ENCODE measurements at places on chromosomes 1 and 21.

- no peak for DNase-seq
Observed at GRCh38 chr1:77349275-77349674, 67.5 kb downstream of the AK5 start.

DNA sequence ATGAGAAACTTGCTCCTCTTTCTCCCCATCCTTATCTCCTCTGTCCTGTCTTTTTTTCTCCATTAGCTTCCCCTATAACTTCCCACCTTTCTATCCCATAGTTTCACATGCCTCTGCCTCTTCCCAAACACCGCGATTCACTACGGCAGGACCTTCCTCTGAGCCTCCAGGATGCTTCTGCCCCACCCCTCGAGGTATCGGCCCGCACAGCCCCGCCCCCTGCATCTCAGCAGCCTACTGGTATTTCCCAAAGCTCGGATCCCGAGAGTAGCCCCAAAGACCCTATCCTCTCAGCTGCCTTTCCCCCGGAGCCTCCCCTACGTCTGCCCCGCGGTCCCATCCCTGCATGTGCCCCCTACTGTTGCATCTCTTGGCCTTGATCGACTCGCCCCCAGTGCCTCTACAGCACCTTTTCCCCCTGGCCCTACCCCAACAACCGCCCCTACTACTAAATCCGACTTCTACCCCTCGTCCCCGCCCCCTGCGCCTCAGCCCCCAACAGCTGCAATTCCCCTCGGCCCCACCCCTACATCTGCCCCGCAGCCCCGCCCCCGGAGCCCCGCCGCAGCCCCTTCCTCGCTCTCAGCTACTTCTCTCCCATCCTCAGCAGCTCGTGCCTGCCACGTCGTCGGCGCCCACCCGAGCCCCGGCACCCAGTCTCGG lies 512 bp downstream of the PIAS3 start:
- no peak for DNase-seq

DNA sequence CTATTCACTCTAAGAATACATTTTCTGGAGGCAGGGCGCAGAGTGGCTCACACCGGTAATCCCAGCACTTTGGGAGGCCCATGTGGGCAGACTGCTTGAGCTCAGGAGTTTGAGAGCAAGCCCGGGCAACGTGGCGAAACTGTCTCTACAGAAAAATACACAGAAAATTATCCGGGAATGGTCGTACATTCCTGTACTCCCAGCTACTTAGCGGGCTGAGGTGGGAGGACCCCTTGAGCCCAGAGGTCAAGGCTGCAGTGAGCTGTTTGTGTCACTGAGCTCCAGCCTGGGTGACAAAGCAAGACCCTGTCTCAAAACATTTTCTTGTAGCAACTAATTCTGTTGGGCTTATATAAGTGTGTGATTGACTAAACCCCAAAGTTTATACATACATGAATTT lies 30.5 kb downstream of the GPR161 start:
- DNase-seq: no peak

DNA sequence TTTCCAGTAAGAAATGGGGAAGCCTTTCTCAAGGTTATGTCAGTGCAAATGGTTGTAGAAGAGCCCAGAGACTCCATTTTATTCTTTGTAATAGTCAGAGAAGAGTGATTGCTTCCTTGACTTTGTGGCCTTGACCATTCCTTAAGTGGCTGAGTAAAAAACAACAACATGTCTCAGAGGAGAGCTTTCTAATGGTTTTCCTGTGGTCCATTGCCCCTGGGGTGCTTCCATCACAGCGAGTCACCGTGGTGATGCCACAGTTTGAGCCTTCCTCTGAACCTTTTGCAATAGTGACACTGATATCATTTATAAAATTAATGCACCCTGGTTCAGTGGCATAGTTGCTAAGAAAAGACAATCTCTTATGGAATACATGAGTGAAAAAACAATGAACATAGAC lies 38.6 kb downstream of the PAPPA2 start:
- DNase-seq: no peak

DNA sequence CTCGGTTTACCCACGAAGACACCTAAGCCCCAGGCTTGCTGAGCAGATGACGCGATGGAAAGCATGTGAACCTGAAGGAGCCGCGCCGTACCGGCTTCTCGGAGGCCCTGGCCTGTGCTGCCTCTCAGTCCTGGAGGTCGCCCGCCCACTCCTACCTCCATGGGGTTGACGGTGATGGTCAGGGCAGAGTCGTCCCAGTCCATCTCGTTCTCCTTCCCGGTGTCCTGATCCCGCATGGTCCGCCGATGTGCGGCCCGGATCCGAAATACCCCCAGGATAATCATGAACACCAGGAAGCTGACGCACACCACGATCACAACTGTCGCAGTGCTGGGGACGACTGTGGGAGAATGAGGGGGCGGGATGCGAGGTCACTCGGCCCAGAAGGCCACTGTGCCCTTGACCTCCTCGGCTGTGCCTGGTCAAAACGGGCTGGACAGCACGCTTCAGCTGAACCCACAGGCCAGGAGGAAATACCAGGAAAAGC lies 79.6 kb downstream of the PIK3CD start:
- DNase-seq: no peak

GRCh38 chr1:167763525-167764220 lies 41.9 kb downstream of the MPZL1 start:
- no peak for DNase-seq

DNA sequence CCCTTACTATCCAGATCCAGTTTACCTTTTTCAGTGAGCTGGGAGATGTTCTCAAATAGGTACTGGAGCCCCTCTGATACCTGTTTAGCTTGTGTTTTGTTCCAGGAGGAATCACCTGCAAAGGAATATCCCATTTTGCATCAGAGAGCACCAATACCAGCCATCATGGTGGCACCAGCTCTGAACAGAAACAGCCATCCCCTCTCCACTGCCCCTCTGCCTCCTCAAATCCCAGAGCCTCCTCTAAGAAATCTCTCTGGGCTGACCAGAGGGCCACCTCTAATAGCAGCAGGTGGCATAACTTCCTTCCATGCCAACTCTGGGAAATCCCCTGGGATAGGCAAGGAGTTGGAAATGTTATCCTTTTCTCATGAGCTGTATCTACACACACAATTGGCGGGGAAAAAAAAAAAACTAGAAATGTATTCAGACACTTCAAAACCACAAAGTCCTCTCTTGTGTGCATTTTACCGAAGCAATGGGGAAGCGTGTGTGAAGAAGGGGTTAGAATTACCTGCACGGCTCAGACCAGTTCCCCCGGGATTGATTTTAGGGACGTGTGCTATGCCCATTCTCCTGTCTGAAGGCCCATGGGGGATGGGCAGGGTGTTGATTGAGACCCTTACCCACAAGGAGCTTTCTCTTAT lies 2.4 kb downstream of the PGLYRP4 start:
- no peak for DNase-seq
